ENCODE measurements at places on chromosomes 13 and 19. TPM values are rescaled to one million over a fixed set of nuclear protein-coding genes. Genes with fewer than 3 reads are reported as not detected.

KLF2 gene
- total RNA-seq, result not detected

ZNF729 gene
- not detected for total RNA-seq

FPR1 gene
- total RNA-seq, result not detected

ADAMTSL5 gene
- 0.83 TPM for total RNA-seq

CHST8 gene
- 235 TPM for total RNA-seq

GZMM gene
- 0.47 TPM for total RNA-seq

FLT3 gene
- total RNA-seq, result not detected

ACP7 gene
- not detected for total RNA-seq

PGLYRP2 gene
- total RNA-seq, result not detected

FUT1 gene
- total RNA-seq, result 4.4 TPM

ETHE1 gene
- 16.0 TPM for total RNA-seq

LHB gene
- total RNA-seq, result not detected

NKPD1 gene
- 1.2 TPM for total RNA-seq

GRCh38 chr13:110424569-110425443, 117.7 kb downstream of the COL4A2 start:
- no peak for DNase-seq

DNA sequence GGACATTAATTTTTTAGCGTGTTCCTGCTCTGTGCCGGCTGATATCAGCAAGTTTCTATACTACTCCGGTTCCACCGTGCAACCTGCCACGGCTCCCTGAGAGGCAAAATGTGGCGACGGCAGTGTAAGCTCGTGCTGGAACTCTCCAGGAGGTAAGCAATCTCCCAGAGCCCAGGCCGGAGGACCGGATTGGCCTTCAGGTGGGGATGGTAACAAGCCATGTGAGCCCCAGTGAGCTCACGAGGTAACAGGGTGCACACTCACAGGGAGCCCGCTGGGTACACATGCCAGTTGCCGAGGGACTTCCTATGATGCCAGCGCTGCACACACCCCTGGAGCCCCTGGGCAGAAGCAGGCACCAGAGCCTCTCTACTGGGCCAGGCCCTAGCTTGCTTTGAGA, 38.5 kb downstream of the NAXD start:
- DNase-seq, result no peak

DNA sequence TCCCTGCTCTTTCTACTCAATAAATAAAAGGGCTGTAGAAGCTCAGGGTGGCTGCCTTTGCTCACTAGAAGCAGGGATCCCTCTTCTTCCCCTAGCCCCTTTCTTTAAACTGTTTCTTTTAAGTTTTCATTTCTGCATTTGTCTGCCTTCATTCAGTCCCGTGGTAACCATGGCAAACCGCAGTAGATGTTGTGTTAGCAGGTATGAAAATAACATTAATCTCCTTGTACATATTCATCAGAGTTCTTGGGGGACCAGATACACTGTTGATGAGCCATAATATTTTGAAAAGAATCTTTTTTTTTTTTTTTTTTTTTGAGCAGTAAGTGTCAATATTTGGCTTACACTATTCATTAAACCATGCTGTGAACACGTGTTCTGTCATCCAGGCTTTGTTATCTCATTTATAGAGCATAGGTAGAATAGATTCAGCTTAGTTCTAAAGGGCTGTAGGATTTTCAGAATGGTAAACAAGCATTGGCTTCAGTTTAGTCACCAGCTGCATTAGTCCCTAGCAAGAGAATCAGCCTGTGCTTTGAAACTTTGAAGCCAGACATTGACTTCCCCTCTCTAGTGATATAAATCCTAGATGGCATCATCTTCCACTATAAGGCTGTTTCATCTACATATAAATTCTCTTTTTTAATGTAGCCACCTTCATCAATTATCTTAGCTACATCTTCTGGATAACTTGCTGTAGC, 59.4 kb upstream of the SPRY2 start:
- no peak for DNase-seq

DNA sequence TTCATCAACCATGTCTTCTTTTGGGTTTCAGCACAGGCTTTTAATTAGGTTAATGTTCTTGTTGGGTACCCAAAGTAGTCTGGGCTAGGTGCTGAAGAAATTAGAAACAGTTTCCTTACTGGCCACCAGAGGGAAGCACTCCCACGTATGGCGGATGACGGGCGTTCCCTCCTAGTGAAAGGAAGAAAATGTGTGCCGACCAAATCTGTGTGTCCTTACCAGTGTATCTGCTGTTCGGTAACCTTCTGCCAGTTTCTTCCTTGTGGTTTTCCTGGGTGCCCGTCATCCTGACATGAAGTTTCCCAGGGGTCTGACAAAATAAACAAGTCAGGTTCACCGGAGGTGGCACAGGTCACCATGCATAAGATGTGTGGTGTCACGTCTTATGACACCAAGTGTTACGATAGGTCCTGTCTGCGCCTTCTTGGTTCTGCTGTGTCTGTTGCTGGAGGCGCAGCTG, 6.0 kb upstream of the WDR88 start:
- DNase-seq, result peak; percentile 58

DNA sequence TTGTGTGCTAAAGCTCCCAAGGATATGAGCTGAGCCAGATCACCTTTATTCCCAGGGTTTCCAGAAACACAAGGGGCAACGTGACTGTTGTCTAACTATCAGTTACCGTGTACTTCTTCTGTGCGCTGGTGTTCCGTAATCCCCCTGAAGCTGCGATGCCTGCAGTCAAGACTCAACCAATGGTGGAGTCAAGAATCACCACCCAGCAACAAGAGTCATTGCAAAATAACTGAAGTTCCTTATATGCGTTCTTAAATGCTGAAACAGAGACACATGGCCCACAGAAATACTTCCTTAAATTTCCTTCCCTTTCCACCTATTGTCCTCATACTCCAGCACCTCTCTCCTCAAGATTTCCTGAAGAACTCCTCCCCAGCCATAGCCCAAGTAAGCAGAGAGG, 200.2 kb downstream of the KATNAL1 start:
- no peak for DNase-seq

DNA sequence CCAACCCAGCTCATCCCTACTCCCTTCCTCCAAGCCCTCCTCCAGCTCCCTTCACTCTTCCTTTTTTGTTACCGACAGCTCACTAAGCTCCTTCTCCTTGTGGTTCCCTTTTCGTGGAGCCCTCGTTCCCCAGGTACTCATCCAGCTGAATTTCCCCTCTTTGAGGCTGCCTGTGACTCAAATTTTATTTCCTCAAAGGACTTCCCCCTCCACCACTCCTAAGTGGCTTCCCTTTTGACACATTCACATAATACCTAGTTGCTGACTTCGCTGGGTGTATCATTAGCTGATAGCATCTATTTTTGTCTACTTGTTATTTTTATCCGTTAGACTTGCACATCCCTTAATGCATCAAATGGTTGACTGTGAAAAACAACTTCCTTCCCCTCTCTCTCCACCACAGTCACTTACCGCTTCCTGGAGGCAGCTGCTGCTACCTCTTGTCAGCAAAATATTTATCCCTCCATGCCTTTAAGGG, 14.5 kb downstream of the FFAR2 start:
- no peak for DNase-seq

GRCh38 chr19:38527466-38528136, 90.2 kb downstream of the MAP4K1 start:
- DNase-seq, result no peak

- DNase-seq, result no peak
These were observed 38.2 kb downstream of the PDS5B start for GRCh38 chr13:32624441-32624840.

DNA sequence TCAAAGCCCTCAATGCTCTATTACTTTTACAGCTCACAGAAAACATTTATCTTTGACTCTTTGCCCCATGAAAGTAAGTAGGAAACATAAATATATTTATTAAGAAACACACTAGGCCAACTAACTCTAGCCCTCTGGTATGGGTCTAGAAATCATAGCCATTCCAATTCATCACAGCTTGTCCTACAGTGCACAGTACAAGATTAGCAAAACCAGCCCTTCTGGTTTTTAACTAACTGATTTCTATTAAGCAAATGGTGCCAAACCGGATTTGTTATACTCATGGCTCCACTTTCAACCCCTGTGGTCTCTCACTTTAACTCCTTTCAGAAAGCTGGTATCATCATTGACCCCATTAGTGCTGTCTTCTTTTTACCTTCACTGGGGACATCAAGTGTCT, 5.6 kb upstream of the LRRC63 start:
- no peak for DNase-seq

- DNase-seq, result no peak
These were observed 11.2 kb downstream of the VASP start for GRCh38 chr19:45518469-45518826.

- DNase-seq, result no peak
These were observed 453.9 kb downstream of the COG6 start for GRCh38 chr13:40109351-40109844.

GRCh38 chr19:3580156-3580934, 4.9 kb upstream of the GIPC3 start:
- no peak for DNase-seq

DNA sequence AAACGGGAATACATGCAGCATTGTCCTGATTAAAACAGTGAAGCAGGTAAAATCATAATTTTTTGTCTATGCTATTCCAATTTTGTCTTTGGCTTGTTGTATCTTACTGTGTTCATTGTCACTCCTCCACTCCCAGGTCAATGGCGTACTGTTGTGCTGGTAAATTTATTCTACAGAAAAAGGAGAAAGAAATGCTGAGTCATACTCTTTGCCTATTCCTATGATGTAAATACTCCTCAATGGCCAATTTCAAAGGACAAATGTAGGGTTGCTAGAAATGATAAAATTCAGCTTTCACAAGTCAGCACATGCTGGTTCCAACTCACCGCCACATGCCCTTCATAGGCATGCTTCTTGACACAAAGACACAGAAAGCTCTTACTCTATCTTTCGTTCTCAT, 694.4 kb upstream of the PCDH20 start:
- DNase-seq, result no peak

- no peak for DNase-seq
These were observed 31.7 kb downstream of the TSHZ3 start for GRCh38 chr19:31317570-31317969.

GRCh38 chr13:70253411-70253810, 145.2 kb upstream of the KLHL1 start:
- DNase-seq, result no peak

DNA sequence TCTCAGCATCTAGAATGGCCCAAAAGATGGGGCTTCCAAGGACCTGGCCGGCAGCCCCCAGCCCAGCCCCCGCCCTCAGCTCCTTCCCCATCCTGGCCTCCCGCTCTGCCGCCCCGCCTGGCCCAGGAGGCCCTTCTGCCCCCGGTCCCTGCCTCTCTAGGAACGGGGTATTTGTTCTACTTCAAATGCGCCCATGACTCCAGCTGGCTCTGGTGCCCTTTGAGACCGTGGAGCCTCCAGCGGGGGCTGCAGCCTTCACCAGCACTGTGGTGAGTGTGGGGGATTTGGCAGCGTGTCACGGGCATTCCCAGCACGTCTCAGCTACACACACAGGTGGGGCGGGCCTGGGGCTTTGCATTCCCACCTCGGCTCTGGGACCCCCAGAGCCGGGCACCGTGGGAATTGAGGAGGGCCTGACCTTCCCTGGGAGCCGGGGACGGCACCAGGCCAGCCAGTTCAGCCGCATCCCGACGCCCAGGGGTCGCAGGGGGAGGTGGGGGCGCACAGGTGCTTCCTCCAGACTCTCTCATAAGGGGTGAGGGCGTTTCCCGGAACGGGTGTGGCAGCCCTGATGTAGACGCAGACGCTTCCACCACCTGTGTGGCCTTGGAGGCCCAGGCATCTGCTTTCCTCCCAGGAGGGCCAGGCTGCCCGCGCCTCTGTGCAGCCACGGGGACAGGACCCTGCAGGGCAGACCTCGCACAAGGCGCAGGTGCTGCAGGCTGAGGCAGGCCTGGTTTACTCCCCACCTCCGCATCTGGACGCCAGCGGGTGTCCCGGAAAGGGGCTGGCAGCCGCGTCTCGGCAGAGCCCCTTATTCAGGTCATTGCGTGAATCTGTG, 947 bp downstream of the ATP4B start:
- peak; percentile 23 for DNase-seq

GRCh38 chr13:30872276-30872594, 33.8 kb upstream of the MEDAG start:
- no peak for DNase-seq

DNA sequence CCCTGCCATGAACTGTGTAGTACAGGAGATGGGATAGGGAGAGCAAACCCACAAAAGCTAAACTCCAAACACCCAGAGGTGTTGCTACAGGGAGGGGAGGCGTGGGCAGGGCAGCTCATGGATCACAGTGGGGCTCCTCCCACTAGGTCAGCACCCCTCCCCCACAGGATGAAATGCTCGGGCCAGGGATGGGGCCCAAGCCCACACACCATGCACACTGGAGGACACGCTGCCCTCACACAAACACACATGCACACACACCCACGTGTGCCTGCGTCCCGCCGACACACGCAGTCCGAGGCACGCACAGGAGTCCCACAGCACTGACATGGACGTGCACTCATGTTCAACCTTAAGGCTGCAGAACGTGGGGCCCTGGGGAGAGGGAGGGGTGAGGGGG, 6.0 kb upstream of the CCNP start:
- DNase-seq, result no peak

DNA sequence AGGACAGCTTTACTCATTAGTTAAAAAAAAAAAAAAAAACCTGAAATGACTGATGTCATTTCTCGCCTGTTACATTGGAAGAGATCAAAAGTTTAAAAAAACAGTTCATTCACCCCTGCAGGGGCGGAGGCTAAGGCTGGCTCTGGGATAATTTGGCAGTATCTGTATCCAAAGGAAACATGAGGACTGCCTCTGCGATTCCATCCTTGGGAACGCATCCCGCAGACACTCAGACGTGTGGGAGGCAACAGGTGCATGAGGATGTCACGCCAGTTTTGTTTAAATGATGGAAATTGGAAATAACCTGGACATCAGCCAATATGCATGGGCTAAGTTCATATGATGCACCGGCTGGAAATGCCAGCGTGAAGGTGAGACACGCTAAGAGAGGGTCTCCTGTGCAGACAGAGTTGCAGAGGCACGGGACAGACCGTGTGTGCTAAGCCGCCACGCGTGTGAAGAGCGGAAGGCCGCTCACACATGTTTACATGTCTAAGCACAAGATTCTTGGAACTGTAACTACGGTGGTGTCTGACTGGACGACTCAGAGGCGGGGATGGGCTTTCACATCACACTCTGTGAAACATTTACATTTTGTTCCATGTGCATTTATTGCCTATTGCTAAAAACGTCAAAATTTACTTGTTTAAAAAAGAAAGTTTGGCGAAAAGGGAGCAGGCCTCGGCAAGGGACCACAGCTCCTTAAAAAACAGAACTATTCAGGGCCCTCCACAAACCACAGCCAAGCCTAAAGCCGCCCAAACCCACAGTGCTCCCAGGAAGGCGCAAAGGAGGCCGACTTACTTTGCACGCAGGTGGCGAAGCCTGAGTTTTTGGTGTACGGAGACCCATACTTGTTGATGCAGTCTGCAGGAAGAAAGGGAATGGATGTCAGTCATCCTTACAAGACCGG, 17.9 kb downstream of the GAS6 start:
- no peak for DNase-seq

GRCh38 chr13:25153736-25154135, 18.4 kb downstream of the AMER2 start:
- no peak for DNase-seq

DNA sequence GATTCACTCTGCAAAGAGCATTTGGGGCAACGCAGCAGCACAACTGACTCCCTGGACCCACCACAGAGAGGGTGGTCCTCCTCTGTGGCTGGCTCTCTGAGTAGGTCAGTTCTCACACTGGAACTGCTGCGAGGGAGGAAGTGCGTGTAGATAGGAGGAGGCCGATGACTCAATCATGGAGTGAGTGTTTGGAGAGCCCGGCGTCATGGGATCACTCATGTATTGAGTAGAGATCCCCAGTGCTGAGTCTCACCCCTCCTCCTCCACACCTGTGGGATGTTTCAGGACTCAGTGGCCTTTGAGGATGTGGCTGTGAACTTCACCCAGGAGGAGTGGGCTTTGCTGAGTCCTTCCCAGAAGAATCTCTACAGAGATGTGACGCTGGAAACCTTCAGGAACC, 8.9 kb downstream of the ZNF101 start:
- no peak for DNase-seq
